ENCODE measurements at places on chromosomes 2 and 18.

- no peak for DNase-seq
These were observed 34.1 kb upstream of the OLA1 start for GRCh38 chr2:174282441-174282840.

GRCh38 chr2:217863883-217864282, 138.9 kb downstream of the TNS1 start:
- DNase-seq: no peak

DNA sequence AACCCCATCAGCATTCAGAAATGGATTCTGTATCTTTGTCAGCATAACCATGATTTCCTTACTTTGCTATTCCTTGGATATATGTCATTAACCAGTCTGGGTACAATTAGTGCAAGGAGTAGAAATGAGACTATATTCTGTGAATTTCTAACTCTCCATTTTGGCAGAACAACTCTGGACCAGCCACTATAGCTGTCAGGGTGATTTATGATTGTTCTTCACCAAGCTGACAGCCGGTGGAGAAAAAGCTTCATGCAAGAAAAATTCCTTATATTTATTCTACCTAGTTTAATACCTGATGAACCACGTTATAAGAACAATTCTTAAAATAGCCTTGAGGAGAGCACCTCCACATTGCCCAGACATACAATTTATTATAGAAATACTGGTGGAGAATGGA, 431.2 kb upstream of the TCF4 start:
- no peak for DNase-seq

GRCh38 chr2:62042944-62043343, 137.5 kb downstream of the COMMD1 start:
- no peak for DNase-seq

- DNase-seq: no peak
These were observed 139.4 kb upstream of the CELF4 start for GRCh38 chr18:37705016-37705415.

DNA sequence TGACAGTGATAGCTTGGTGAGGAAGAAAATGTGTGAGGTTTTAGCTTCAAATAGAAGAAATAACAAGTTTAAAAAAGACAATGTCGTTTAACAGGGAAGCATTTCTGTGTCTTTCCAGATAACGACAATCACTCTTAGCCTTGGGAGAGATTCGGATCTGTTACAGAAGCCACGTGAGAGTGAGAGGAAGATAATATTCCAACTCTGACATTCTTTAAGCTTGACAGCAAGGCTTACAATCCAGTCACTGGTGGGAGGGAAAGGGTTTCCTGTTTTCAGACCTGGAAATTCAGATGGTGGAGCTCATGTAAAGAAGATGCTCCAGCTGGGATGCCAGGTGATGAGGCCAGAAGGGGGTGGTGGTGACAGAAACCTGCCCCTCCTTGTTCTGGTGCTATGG, 30.8 kb downstream of the FBXO48 start:
- no peak for DNase-seq

- no peak for DNase-seq
These were observed 14.4 kb downstream of the DNAJC10 start for GRCh38 chr2:182730486-182730885.

GRCh38 chr2:160942476-160943142, 217.6 kb upstream of the TANK start:
- DNase-seq: no peak

DNA sequence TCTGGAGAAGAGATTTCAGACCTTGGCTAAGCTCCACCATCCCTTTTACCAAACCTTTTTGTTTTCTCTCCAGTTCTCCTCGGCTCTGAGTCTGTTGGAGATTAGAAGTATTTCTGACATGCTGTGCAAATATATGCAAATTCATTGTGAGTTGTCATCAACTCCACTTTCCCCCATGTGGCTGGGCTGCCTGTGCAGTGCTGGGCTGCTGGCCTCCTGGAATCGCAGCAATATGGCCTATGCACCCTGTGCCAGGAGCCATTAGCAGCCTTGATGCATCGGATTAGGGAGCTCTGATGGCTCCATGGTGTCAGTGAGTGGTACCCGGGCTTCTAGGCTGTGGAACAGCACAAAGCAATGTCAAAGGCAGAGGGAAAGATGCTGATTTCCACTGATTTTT, 80.0 kb downstream of the GPR39 start:
- DNase-seq: no peak

DNA sequence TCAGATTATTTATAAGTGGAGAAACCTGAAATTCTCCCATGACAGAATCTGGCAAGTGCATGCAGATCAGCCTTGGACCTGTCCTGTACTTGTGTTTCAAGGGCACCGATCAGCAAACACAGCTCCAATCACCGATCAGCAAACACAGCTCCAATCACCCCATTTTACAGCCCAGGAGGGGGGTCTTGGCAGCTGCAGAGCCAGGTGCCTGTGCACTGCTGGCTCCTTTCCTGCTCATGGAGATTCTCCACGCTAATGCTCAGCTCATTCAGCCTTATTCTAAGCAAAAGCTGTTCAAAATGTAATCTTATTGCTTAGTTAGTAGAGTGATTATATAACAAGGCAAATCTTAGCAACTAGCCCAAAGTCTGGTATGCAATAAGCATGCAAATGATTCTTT, 623.1 kb upstream of the HS6ST1 start:
- no peak for DNase-seq

DNA sequence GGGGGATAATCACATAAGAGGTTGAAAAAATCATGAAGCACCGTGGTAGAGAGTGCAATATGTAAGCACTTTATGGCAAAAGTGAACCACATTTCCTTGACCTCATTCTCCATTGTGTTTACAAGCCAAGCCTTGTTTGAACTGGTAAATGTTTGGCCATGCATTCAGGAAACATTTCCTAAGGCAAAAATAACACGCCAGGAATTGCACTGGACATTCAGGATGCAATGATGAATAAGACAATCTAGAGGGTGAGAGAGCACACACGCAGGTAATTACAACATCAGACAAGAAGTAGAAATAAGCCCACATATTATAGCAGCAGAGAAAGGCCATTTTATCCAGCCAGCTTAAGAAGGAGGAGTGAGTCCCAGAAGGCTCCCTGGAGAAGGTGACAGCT, 218.0 kb upstream of the OSR1 start:
- peak; percentile 31 for DNase-seq

GRCh38 chr2:54858021-54858681, 134.7 kb downstream of the EML6 start:
- DNase-seq: no peak

- DNase-seq: no peak
These were observed 31.3 kb upstream of the EVA1A start for GRCh38 chr2:75592030-75592429.

- DNase-seq: no peak
These were observed 16.0 kb downstream of the ANO7 start for GRCh38 chr2:241204490-241204889.

DNA sequence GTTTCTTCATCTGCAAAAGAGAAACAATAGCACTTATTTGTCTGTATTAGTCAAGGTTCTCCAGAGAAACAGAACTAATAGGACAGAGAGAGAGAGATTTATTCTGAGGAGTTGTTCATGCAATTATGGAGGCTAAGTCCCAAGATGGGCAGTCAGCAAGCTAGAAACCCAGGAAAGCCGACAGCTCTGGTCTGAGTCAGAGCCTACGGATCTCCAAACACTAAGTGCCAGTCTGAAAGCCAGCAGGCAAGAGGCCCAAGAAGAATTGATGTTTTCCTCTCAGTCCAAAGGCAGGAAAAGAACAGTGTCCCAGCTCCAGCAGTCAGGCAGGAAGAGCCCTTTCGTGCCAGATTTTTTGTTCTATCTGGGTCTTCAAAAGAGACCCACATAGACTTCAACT, 36.5 kb upstream of the SLC66A3 start:
- no peak for DNase-seq

DNA sequence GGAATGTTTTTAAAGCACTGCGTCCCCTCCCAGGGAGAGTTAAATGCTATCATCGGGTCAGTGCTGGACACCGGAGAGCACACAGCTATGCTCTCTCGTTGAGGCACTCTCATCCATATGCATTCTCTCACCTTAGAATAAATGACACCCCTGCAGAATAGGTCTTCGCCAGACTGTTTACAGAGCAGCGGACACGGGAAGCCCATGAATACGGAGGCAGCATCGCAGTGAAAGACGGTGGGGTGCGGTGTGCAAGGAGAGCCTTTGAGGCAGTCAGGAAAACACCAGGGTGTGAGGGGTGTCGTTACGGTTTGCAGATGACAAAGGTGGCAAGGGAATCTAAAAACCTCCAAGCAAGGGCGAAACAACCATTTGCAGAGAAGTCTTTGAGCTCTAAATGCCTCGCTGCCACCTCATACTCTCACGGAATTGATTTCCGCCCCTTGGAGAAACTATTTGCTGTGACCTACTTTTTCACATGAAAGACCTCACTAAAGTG, 169.2 kb upstream of the FHL2 start:
- DNase-seq: no peak

DNA sequence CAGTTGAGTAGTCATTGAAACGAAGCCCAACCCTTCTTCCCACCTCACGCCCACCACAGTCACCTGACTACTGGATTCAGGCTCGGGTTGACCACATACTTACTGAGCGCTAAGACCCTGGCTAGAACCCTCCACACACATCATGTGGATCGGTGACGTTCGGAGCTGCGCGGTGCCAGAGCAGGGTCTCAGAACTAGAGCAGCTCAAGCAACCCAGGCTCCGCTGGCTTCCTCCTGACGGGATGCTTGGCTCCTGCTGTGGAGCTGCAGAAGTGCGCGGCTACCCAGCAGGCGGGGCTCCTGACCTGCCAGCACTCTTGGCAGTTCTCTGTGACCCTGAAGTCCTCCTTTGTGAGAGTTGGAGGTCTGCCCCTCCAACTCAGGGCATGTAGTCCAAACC, 90.6 kb upstream of the MBOAT2 start:
- DNase-seq: no peak

GRCh38 chr2:48249631-48250473, 280.1 kb upstream of the STON1 start:
- DNase-seq: no peak

DNA sequence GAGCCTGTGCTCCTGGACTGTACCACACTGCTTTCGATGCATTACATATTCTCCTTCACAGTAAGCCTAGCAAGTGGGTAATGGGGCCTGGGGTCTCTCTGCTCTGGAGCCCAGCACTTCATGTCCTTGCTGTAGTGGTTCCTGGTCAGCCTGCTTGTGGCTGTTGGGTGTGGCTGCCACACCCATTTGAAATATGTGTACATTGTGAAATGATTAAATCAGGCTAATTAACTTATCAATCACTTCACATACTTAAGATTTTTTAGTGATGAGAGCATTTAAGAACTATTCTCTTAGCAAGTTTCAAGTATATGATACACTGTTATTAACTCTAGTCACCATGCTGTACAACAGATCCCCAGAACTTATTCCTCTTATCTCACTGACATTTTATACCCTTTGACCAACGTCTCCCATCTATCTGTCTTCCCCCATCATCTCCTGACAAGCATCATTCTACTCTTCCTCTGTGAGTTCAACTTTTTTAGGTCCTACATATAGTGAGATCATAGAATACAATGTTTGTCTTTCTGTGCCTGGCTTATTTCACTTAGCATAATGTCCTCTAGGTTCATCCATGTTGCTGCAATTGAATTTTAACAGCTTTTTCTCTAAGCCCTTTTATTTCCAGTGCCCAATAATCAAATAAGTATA, 92.1 kb downstream of the LYPD6 start:
- peak; percentile 52 for DNase-seq

DNA sequence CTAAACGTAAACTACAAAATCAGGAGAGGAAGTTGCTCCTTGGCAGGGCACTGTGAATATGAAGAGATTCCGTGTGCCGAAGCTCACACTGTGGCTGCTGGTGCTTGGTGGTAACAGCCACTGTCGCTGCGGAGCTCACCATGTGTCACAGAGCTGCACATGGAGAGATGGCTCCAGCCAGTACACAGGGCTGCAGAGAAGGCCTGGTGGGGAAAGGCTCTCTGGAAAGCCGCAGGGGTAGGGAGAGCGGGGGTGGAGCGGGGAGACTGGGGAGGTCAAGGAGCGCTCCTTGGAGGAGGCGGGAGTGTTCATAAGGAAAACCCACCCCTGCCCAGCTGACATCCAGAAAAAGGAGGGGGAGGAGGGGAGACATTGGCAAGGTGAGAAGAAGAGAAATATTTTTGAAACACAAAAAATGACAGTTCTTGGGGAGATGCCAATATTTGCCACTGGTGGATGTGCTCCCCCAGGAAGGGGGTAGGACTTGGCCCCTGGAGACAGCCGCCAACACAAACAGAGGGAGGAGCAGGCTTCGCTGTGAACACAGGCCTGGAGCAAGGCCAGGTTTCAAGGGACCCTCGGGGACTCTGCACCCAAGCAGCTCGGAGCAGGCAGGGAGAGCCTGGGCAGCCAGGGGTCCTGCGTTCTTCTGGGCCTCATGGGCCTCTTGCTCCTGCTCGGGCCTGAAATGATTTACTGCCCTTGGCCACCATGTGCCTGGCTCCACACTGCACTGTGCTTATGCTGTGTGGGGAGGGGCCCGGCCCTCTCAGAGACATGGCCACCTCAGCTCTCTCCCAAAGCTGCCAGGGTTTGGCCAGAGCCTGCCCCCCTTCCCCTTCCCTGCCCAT, 102.6 kb upstream of the GLI2 start:
- no peak for DNase-seq

- no peak for DNase-seq
These were observed 242.9 kb downstream of the LDLRAD4 start for GRCh38 chr18:13461469-13461868.

- DNase-seq: no peak
These were observed 162.0 kb downstream of the SLC4A3 start for GRCh38 chr2:219789476-219789875.

DNA sequence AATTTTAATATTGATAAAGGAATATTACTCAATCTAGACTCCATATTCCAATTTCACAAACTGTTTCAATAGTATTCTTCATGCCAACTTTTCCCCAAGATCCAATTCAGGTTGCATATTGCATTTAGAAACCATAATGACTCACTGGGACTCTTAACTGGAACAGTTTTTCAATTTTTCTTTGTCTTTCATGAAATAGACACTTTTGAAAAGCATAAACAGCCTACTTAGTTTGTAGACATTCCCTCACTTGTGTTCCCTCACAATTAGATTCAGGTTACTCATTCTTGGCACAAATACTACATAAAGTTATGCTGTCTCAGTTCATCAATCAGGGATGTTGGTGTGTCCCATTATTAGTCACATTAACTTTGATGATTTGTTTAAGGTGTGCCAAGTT, 1768.4 kb upstream of the PIK3C3 start:
- DNase-seq: no peak

- peak; percentile 96 for DNase-seq
These were observed 45.6 kb upstream of the ODC1 start for GRCh38 chr2:10493634-10494281.

DNA sequence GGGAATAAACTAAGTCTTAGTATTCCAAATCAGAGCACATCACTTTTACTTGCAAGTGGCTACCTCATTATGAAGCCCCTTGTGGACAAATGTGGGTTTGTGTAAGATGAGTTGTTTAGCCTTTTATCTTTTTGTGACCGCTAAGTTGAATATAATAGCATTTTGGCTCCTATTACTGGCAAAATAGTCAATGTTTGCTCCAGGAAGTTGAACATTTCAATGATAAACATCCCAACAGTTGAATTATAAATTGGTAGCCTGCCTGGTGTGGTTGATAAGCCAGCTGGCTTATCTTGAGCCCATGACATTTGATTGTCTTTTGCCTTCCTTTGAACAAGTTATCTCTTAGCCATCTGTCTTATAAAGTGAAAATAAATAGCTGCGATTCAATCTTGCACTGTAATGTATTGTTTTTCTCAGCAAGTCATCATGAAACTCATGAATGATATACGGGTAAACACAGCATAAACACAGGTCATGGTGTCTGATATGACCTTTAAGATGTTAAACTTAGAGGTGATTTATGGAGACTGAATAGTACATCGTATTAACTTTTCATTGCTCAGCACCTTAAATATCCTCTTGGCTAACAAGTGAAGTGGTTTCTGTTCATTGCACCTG, 338.4 kb downstream of the SOCS6 start:
- no peak for DNase-seq
